ENCODE measurements at places on chromosomes 6 and 20. TPM values are rescaled to one million over a fixed set of nuclear protein-coding genes. Genes with fewer than 3 reads are reported as not detected.

GRCh38 chr20:37992802-37993409, 40.4 kb downstream of the TTI1 start:
- DNase-seq = peak; percentile 15

- peak; percentile 48 for DNase-seq
These were observed 69.1 kb downstream of the SLC35F1 start for GRCh38 chr6:117976030-117976651.

DNA sequence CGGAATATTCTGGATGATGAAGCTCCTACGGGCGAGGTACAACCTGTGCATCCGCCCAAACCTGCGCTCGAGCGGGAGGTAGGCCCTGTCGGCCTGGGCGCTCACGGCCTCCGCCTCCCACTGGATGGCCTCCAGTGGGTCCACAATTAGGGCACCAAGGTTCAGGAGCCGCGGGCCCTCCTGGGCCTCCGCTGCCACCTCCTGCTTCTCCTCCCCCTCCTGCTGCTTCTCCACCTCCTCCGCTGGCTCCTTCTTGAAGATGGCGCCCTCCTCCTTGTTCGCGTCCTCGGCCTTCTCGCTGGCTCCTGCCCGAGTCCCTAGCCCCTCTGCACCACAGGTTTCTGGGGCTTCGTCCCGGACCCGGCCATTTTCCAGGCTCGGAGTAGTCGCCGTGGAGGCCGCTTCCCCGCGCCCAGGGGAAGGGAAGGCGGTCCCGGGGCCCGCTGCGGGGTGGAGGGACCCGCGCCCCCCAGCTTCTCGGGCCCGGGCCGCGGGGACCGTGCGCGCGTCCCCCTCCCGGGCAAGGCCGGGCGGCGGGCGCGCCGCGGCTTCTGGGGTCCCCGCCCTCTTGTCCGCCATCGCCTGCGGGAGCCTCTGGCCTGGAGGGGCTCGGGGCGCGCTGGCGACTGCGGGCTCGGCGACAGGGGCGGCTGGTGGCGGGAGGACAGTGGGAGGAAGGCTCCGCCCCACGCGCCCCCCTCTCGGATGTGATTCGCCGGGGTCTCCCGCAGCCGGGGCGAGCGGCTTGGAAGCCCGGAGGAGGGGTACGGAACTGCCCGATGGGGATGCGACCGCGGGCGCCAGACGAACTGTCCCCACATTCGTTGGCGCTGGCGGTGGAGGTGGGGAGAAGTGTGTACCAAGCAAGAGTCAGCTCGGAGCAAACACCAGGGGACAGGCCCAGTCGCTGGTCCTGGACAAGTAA, 17.6 kb downstream of the PLAGL2 start:
- DNase-seq = peak; percentile 41

GRCh38 chr6:87700397-87701343, 1.4 kb downstream of the AKIRIN2 start:
- peak; percentile 72 for DNase-seq

- DNase-seq = peak; percentile 43
These were observed 5.6 kb downstream of the SPATA2 start for GRCh38 chr20:49909499-49910339.

- no peak for DNase-seq
These were observed 133.2 kb downstream of the PHACTR1 start for GRCh38 chr6:12849809-12850198.

GRCh38 chr6:53107091-53107490, 41.5 kb downstream of the GCM1 start:
- no peak for DNase-seq

- DNase-seq = peak; percentile 56
These were observed 262.9 kb downstream of the SOX4 start for GRCh38 chr6:21856456-21856825.

- no peak for DNase-seq
These were observed 79.3 kb downstream of the PTCHD4 start for GRCh38 chr6:48031711-48032110.

- no peak for DNase-seq
These were observed 320.0 kb downstream of the NKAIN2 start for GRCh38 chr6:124123617-124124209.

- no peak for DNase-seq
These were observed 24.0 kb downstream of the CMTR1 start for GRCh38 chr6:37456816-37457560.

GRCh38 chr20:17765017-17765416, 65.3 kb downstream of the BANF2 start:
- DNase-seq = no peak

DNA sequence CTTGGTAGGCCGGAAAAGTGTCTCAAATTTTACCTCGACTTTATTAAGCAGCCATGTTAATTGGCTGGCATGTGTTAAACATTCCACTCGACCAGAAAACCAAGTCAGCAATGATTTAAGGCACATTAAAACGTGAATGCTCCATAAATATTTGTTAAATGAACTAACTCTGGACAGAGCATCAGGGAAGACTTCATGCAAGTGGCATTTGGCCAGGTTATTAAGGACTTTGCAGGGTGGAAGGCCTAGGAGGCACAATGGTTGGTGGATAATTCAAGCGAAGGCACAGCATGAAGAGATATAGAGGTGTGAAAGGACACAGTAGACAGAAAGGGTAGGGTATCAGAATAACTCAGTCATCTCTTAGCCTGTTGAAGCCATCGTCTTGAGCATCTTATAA, 23.0 kb downstream of the ELOVL5 start:
- no peak for DNase-seq

DNA sequence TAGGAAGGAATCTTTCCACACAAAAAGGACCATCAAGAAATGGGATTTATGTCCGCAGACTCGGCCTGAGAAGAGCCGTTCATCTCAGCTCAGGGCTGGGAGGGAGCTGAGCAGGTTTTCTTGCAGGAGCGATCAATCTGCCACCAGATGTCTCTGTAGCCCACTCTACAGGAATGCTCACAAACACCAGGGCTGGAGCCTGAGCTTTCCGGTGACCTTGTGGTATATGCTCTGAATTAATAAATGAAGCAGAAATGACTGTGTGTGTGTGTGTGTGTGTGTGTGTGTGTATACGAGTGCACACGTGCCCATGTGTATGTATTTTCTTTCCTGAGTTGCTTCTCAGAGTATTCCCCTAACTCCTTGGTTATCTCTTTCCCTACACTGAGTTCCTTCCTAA, 12.0 kb downstream of the CD83 start:
- DNase-seq = peak; percentile 40

DNA sequence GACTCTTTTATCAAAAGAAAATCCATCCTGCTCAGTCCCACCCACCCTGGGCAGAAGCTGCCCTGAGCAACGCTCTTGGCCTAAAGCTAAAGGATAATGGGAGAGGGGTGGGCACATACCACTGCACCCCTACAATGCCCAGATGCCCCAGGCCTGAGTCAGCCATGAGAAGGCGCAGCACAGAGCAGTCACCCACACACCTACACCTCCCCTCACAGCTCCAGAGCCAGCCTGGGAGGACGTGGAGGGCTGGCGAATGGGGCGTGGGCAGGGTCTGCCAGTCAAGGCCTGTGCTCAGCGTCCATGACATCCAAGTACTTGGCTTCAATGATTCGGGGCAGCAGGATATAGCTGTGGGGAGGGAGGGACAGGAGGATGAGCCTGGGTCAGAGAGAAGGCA, 11.5 kb downstream of the SLC4A11 start:
- no peak for DNase-seq

GRCh38 chr6:24935366-24936152, at the start of gene RIPOR2:
RIPOR2 (minus strand) TSS chr6:24935960; CDS start chr6:24935898, 62 bp downstream.
- DNase-seq = no peak

DNA sequence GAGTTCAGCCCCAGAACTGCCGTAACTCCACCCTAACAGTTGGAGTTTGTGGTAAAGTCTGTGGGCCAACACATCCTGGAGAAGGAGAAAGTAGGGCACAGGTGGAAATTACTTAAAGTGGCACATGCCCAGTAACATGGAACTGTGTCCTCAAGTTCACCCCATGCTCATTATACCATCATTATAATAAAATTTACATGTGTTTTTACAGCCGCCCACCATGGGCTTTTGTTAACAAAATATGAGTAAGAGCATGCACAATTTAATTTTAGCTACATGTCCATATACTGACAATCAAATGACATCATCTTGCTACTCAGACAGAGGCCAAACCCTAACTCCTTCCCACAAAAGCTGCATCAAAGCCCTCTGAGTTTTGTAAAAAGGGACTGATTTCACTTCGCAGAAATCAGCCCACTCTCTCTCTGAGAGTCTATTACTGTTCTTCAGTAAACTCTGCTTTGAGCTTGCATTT, 17.3 kb upstream of the ELOVL4 start:
- no peak for DNase-seq

DNA sequence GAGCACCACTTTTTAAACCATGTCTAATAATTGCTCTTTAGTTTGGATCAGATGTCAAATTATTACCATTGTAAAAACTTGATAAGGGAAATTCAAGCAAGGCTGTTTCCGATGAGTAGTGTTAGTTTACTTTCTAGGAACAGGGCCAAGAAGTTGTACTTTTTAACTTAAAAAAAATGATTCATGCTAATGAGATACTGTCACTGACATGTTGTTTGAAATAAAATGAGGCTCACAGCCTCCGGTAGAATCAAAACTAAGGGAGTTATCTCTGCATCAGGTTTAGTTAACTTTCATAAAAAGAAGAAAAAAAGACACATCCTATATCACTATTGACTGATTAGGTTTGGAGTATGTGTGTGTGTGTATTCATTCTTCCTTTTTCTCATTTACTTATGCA, 55.2 kb upstream of the SUPT3H start:
- DNase-seq = peak; percentile 82

- no peak for DNase-seq
These were observed 285.2 kb downstream of the UST start for GRCh38 chr6:149031859-149032598.

Gene ANKRD66
- total RNA-seq = not detected

Gene VWA7
- total RNA-seq = 0.25 TPM

Gene C20orf141
- total RNA-seq = not detected
